ENCODE measurements at places on chromosomes 2 and 18. TPM values are rescaled to one million over a fixed set of nuclear protein-coding genes. Genes with fewer than 3 reads are reported as not detected.
A peak's percentile ranks its signal among the peaks of the same experiment; 100 is the strongest.

DNA sequence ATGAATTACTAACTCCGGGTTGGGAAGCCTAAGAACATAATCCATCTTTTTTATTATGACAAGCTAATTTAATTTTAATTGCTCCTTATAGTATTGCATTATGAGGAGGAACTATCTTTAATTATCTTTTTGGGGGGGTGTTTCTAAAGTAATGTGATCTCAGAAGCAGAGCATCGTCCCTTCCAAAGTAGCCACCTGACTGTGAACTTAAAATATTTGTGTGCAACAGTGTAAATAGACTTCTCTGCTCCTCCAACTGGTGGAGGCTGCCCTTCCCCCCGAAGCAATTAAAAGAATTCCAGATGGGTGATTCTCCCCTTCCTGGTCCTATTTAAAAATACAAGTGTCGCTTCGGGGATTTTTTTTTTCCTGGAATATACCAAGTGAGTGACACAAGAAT, 55.7 kb downstream of the TCF7L1 start:
- no peak overlapping the region for H3K4me3 ChIP-seq
- no peak for DNase-seq
- H3K4me1 ChIP-seq = peaks cover 6% of the 10 kb centered on the region
- H3K27me3 ChIP-seq = no peaks in the 10 kb centered on the region

The IL36B gene
- not detected for total RNA-seq

The B4GALT6 gene
- total RNA-seq = 4.6 TPM

GRCh38 chr2:95346231-95346737, 49.1 kb downstream of the KCNIP3 start:
- DNase-seq = peak; percentile 49
- H3K27me3 ChIP-seq = peaks cover 7% of the 10 kb centered on the region
- peak overlapping the region; percentile 70 for H3K27ac ChIP-seq
- H3K4me3 ChIP-seq = peak overlapping the region; percentile 59

The CARF gene
- 5.9 TPM for total RNA-seq

GRCh38 chr2:149004836-149005235, 33.7 kb upstream of the LYPD6B start:
- no peaks in the 10 kb centered on the region for H3K4me1 ChIP-seq
- no peak overlapping the region for H3K27ac ChIP-seq
- no peak for DNase-seq
- H3K4me3 ChIP-seq = no peak overlapping the region

- H3K27ac ChIP-seq = no peak overlapping the region
- no peaks in the 10 kb centered on the region for H3K4me1 ChIP-seq
- no peak overlapping the region for H3K4me3 ChIP-seq
- no peaks in the 10 kb centered on the region for H3K36me3 ChIP-seq
- DNase-seq = no peak
These were observed 16.6 kb downstream of the LRP2 start for GRCh38 chr2:169345486-169346437.

- no peak overlapping the region for H3K4me3 ChIP-seq
- no peak for DNase-seq
- H3K36me3 ChIP-seq = no peaks in the 10 kb centered on the region
- peaks cover 6% of the 10 kb centered on the region for H3K27me3 ChIP-seq
These were observed 101.0 kb downstream of the BCL2L11 start for GRCh38 chr2:111221701-111222100.

- H3K4me3 ChIP-seq = no peak overlapping the region
- H3K27ac ChIP-seq = peak overlapping the region; percentile 68
- no peaks in the 10 kb centered on the region for H3K27me3 ChIP-seq
- H3K36me3 ChIP-seq = no peaks in the 10 kb centered on the region
- DNase-seq = no peak
- H3K4me1 ChIP-seq = peaks cover 3% of the 10 kb centered on the region
These were observed 721 bp upstream of the EHD3 start for GRCh38 chr2:31233231-31233630.
